ENCODE measurements at places on chromosomes 11 and 22.

DNA sequence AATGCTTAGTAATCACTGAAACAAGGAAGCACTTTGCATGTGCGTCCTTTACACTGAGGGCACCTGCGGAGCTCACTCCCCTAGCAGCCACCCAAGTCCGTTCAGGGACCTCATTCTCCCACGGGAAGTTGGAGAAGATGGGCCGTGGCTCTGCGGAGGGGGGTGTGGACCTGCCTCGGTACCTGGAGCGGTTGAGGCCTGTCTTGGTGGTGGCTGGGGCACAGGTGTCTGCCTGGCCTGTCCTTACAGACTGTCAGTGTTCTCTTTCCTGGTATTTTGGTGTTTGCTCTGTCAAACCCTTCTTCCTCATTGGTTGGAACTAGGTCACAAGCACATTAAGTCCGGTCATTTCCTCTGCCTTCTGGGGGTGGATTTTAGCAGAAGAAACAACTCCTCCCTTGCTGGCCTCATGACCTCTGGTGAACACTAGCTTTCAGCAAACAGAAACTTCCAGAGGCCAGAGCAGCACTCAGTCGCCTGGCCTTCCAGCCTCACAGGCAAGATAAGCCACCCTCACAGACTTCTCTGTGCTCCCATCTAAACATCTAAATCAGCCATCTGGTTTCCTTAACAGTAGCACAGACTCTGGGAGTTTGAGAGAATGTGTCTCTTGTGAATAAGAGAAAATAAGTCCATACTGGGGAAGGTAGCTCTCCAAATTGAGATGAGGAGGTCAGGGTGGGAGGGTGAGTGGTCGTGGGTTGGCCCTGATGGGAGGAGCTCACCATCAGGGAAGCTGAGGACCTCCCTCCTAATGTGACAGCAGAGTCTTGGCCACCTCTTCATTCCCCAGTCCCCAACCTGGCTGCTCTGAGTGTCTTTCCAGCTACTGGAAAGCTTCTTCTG lies 8.6 kb downstream of the SNAP29 start:
- DNase-seq = no peak

GRCh38 chr11:132457445-132457844 lies 1074.9 kb downstream of the OPCML start:
- no peak for DNase-seq

DNA sequence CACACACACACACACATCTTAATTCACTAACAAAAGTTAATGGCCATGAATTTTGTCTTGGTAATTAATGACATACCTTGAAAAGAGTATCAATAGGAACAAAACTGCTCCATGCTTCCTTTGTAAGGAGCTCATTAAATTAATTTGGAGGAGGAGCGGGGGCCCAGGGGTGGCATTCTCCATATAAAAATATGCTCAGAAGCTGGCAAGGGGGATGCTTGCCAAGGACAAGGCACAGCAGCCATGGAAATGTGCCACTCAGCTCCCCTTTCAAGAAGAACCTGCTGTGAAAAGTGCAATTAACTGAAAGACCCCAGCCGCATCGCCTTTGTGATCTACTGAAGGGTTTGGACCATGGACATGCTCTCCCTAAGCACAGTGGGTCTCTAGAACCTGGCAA lies 385.9 kb upstream of the API5 start:
- DNase-seq = no peak

- DNase-seq = no peak
These were observed 86.6 kb upstream of the ARHGAP32 start for GRCh38 chr11:129278586-129279319.

- no peak for DNase-seq
These were observed 25.4 kb downstream of the MMP20 start for GRCh38 chr11:102599642-102600261.

GRCh38 chr11:127393460-127393997 lies 393.0 kb upstream of the KIRREL3 start:
- DNase-seq = no peak

DNA sequence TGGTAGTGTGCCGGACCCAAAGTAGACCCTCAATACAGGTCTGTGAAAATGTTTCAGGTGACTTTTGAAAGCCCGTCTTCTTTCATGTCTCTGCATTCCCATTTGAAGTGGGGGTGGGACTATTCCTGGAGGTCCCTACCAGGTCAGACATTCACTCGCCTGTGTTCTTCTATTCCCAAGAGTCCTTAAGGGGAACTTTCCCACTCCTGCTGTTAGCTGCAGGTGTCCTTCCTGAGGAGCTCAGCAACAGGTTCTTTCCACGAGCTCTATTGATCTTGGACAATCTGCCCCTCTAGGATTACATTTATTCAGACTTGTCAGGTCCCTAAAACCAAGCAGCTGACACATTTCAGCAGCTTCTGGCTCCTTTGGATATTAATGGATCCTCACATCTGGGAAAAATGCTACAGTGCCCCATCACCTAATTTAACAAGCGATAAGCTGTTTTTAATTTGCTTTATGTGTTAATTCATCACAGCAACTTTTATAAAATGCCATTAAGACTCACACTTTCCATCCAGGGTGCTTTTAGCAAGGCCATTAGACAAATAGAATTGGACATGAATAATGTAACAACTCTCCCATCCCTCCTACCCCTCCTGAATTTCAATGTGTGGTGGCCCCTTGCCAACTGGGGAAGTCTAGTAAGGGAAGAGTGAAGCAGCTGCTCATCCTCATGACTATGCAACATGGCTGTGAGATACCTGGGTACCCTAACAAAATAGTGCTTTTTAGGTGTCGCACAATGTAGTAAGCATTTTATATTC lies 259.5 kb upstream of the CCDC90B start:
- no peak for DNase-seq

DNA sequence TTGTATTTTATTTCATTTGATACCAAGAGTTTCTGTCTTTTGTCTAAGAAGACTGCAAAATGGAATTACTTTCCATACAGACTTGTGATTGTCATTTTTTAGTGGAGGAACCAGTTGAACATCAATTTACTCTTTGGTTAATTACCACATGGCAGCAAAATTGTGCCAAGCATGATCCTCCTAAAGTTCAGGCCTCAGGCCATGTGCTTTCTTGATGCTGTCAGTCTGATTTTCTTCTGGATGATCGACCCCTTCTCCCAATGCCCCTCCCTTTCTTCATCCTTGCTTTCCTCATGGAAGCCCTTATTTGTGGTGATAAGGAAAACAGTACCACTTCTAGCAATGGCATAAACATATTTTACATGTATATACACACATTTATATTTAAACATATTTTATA lies 76.2 kb downstream of the SVIP start:
- DNase-seq = no peak

- no peak for DNase-seq
These were observed 218.8 kb upstream of the SORL1-AS1 start for GRCh38 chr11:121671283-121672168.

DNA sequence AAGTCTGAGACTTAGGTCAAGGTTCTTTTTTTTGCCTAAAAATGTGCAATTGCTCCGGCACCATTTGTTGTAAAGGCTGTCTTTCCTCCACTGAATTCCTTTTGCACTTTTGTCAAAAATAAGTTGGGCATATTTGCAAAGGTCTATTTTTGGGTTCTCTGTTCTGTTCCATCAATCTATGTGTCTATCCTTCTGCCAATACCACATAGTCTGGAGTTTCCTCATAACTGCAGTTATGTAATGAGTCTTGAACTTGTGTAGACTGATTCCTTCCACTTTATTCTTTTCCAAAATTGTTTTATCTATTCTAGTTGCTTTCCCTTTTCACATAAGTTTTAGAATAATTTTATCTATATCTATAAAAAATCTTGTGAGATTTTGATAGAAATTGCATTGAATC lies 6.7 kb downstream of the KCNJ5 start:
- no peak for DNase-seq

DNA sequence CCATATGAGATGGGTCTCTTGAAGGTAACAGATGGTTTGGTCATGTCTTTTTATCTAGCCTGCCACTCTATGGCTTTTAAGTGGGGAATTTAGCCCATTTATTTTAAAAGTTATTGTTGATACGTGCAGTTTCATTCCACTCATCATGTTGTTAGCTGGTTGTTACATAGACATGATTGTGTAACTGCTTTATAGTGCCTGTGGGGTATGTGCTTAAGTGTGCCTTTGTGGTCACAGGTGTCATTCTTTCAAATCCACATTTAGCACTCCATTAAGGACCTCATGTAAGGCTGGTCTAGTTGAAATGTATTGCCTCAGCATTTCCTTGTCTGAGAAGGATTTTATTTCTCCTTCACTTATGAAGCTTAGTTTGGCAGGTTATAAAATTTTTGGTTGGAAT lies 263.8 kb upstream of the LUZP2 start:
- no peak for DNase-seq
